ENCODE measurements at places on chromosomes 4 and X. TPM values are rescaled to one million over a fixed set of nuclear protein-coding genes. Genes with fewer than 3 reads are reported as not detected.

Gene ARX
- total RNA-seq: not detected

Gene DIPK2B
- 27.7 TPM for total RNA-seq

Gene SCRG1
- total RNA-seq: not detected

Gene GAGE1
- total RNA-seq: not detected

Gene TBCK
- 51.7 TPM for total RNA-seq

Gene CT45A5
- 1.2 TPM for total RNA-seq

Gene ADGRG4
- total RNA-seq: 0.06 TPM

- DNase-seq: no peak
Measured at GRCh38 chrX:136585960-136586359, 53.9 kb downstream of the VGLL1 start.

GRCh38 chr4:71209161-71209560 lies 129.7 kb upstream of the SLC4A4 start:
- DNase-seq: no peak

DNA sequence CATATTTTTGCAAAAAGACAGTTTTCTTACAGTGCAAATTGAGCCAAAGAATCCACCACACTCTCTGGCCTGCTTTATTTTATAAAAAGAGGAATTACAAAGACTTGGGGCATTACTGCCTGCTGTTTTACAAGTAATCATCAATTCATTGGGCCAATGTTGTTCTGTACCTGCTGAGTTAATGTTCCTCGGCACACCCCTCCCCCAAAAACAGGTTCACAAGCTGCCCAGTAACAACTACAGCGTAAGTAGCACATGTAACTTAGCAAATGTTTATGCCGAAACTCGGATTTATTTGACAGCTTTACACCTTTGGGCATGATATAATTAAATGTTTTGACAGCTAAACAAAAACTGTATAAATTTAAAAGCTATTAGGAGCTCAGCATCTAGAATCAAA lies 214.6 kb upstream of the MAB21L2 start:
- DNase-seq: no peak

DNA sequence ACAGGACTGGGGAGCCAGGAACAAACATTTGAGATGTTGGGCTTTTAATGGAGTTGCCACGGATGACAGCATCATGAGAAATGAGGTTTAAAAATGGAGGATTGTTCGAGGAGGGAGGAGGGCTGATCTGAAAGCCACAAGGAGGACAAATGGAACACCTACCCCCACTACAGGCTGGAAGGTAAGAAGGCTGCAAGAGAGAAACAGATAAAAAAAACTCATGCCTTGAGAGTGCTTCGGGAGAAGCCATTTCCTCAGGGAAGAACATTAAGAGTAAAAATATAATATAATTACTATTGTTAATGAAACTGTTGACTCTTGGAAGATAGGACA lies 119.5 kb upstream of the MAP9 start:
- no peak for DNase-seq

DNA sequence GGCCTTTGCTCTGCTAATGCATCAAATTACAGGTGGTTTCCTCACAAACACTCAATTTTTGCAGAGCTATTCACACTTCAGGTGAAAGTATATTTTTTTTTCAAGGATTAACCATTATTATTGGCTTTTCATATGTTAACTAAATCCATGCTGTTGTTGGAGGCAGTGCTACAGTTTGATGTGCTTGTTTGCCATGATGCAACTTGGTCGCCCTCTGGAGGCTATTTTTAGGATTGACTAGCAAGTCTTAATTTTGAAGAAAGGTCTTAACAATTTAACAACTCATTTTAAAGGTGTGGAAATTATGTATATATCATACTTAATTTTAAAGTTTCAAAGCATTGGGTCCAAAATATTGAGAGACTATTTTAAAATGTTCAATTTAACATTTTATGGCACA lies 168.8 kb upstream of the FAM47A start:
- DNase-seq: no peak

DNA sequence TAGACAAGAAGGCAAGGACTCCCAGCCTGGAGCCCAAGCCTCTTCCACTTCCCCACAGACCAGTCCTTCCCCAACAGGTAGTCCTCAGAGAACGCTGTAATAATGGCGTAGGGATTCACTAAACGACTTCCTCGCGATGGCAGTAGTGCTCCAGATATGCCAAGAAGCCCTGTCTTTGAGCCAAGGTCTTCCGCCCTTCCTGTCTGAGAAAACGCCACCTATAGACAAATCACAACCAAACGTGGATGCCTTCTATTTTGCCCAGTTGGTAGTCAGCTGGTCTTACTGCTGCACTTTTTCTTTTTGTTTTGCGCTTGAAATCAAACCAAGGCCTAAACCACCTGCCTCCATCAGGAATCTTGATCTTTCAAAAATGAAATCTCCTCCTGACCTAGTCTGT lies 203.3 kb downstream of the OR13H1 start:
- DNase-seq: no peak

- DNase-seq: no peak
Measured at GRCh38 chr4:35534962-35535361, 709.4 kb downstream of the ARAP2 start.

DNA sequence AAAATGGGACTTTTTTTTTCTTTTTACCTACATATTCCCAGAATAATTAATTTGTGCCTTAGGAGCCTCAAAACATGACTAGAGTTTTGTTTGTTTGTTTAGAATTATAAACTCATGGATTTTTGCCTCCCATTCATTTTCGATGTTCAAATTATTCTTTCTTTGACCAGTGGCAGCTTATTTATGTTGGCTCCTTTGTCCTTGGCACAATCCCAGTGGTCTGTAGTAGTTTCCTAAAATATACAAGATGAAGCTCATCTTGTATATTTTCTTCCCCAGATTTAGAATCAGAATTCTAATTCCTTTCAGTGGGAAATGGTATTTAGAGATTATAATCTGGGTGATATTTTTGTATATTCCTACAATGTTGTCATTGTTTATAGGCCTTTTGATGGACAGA lies 27.2 kb downstream of the DCK start:
- no peak for DNase-seq

- peak; percentile 91 for DNase-seq
Measured at GRCh38 chr4:1767770-1768366, 25.2 kb upstream of the FGFR3 start.

- DNase-seq: peak; percentile 78
Measured at GRCh38 chr4:118265312-118266144, 87.3 kb downstream of the PRSS12 start.

DNA sequence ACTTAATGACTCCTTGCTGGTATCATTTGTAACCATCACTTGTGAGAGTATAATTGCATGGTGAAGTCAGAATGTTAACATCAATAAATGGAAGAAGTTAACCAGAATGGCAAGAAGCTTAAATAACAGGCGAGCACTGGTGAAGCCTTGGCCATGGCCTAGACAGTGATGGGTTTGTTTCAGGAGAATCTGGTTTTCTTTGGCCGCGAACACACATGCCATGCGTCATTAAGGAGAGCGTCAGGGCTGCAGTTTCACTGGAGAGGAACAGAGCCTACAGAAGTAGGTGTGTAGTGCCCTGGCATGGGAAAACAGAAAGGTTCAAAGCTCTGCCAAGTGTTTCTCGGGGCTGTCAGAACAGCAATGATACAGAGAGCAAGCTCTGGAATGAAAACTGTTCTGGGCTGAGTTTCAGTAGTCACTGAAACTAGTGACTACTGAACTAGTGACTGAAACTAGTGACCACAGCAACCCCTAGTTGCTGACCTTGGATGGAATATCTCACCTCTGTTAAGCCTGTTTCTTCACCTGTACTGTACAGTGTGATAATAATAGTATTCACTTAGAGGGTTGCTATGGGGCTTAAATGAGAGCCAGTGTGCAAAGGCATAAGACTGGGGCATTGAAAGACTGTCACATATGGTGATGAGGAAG lies 93.8 kb downstream of the C4orf51 start:
- no peak for DNase-seq

DNA sequence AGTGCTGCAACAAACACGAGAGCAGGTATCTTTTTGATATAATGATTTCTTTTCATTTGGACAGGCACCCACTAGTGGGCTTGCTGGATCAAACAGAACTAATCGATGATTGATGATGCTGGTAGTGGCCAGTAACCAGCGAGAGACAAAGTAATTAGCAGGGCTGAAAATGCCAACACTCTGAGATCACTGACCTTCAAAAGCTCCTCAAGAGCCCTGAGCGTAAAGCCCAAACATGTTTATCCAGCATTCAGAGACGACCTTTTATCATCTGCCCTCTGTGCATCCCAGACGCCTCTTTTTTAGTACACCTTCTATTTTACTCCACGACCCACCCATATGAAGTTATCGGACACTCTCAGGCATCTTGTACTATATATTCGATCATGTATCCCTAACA lies 186.2 kb downstream of the PRDM5 start:
- DNase-seq: no peak

Measured in upper lobe of right lung (tissue), 1 donor.